NCI-H187 (cell line): ENCODE measurements at places on chromosomes 5 and 9.

- no peak for DNase-seq
Observed at GRCh38 chr9:86549920-86550319, 195.7 kb upstream of the TUT7 start.

DNA sequence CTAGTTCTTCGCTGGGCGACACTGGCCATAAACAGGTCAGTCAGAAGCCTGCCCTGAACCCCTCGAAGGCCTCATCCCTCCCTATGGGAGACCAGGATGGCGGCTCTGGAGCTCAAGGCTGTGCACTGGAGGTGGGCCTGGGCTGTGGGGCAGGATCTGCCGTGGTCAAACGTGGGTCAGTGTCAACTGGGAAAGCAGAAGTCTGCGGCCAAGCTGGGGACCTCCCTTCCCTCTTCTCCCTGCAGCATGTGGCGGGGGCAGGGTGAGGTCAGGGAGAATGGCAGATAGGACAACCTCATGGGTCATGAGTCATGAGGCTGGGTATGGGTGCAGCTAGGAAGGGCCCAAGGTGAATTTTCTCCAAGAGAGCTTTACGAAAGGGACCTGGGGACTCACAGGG, 132.9 kb downstream of the RXRA start:
- DNase-seq: no peak

- no peak for DNase-seq
Observed at GRCh38 chr5:111641533-111642233, 115.3 kb downstream of the NREP start.

DNA sequence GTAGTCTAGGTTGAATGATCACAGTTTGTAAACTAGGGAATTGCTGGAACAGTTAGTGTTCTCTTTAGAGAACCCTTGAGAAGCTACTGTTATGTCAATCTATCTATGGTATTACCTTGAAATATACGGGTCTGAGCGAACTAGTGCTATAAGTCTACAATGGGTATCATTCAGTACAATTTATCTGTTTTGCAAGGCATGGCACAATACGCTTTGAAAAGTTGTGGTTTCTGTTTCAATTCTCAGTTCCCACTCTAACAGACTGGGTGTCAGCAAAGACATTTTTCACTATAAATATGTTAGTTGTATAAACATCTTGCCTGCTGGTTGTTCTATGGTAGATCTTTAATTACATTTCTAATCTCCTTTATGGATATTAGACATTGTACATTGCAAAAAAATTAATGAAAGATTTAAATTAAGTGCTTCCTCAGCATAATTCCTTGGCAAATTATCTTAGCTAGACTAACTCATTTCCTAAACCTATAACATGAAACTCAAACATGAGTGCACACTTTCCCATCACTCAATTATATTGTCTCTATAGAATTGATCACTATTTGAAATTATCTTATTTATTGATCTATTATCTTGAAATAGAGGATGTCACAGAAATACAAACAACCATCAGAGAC, 24.9 kb upstream of the SLCO6A1 start:
- no peak for DNase-seq

- DNase-seq: no peak
Observed at GRCh38 chr9:87498811-87499360, 1.2 kb downstream of the DAPK1 start.

DNA sequence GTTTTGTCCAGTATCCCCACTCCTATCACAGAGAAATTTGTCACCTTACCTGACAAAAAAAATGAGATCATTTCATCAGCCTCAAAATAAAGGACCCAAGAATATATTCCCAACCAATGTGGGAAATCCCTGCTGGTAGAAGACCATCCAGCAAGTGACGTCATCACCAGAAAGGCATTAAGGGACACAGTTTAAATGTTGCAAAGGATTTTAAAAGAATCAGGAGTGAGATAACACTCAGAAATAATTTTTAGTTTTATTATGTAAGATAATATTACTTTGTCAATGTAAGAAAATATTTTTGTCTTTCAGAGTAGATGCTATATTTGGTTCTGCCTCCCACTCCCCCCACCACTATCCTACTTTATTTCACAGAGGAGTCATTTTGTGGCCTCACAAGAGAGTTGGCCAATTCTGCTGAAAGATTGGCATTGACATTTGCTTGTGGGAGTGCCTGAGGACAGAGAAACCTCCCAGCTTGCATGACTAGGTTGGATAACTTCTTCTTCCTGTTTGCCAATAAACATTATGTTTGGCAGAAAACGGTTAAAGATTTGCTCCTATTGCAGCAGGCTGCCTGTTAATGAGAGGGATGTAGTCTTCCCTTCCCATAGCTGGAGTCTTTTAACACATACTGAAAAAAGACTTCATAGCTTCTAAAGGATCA, 288.6 kb upstream of the DAB2 start:
- no peak for DNase-seq

DNA sequence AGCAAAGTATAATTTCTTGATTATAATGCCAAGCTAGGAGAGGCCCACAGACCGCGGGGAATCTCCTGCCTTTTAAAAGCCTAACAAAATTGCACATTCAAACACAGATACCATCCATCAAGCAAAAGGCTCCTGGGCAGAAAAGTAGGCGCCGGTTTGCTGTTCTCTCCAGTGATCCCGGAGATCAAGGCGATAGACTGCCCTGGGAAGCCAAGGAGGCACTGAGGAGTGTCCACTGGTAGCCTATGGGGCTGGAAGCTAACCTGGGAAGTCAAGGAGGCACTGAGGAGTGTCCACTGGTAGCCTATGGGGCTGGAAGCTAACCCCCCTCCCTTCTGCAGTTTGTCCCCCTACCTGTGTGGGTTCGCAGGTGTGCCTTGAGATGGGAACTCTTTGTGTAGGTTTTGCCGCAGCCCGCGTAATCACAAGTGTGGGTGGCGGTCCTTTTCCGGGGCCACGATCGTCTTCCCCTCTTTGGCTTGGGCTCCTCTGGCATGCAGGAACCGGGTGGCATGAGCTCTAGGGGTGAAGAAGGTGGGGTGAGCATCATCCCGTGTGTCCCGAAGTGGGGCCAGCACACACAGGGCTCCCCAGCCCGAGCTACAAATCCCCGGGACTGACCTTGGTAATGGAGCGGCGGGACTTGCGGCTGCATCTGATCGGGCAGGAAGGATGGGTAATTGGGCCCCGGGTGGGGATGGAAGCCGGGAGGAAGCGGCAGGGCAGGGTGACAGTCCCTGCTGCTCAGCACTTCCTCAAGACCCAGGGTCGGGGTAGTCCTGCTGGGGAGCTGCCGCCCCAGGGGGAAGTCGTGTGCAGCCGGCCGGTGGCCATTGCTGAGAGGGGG, 2.7 kb downstream of the KLF4 start:
- DNase-seq: no peak

- no peak for DNase-seq
Observed at GRCh38 chr9:109072133-109072692, 47.5 kb downstream of the TMEM245 start.

GRCh38 chr5:119037496-119038215, 33.2 kb upstream of the DMXL1 start:
- no peak for DNase-seq

DNA sequence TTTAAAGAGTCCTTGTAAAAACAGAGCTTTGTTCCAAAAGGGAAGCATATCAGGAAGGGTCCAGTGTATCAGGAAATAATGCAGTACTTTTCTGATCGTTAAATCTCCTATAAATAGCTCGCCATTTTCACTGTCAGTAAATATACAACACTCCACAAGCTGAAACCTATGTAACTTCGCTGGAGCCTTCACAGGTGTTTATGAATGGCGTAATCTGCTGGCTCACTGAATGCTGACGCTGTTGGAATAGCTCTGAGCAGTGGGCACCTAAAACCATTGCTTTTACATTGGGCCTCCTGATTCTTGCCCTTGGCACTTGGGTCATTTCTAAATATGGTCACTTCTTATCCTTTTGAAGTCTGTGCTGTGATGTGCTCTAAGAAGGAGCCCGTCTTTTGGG, 4.3 kb downstream of the SHC3 start:
- DNase-seq: no peak

- DNase-seq: no peak
Observed at GRCh38 chr9:79768194-79768593, 196.4 kb downstream of the TLE4 start.

DNA sequence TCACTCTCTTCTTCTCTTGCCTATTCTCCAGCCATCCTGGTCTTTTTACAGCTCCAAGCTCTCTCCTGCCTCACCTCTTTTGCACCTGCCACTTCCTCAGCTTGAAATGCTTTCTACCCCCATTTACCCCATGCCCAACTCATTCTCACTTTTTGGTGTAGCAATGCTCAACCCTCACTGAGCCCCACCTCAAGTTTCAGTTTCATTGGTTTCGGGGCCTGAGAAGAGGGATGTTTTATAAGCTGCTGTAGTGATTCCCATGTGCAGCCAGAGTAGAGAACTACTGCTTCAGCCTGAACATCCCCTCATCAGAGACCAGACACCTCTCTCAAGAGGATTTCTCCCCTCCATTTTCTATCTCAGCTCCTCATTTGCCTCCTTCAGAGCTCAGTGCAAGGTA, 45.2 kb upstream of the FYB1 start:
- DNase-seq: no peak

GRCh38 chr5:157670662-157671591, at the start of gene C5orf52:
TSS of gene C5orf52 (plus strand) at chr5:157671533. CDS start at chr5:157671615, 82 bp downstream.
- no peak for DNase-seq

GRCh38 chr5:148690945-148691344, 36.6 kb upstream of the HTR4 start:
- DNase-seq: no peak

DNA sequence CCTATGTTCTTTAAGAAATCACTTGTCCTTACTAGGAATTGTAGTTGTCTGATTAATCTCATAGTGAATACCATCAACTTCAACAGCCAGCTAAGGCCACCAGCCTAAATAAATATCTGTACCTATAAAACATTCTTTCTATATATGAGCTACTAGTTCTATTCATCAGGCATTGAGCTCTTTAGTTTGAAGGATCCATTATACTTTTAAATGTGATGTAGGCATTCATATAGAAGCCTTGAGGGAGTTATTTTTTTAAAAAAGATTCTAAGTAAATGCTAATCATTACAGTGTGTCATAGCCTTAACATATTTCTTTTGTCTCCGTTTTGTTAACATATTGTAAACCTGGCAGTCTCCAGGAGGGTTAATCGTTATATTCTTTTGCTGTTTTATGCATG, 838.3 kb downstream of the PTPRD start:
- DNase-seq: no peak

DNA sequence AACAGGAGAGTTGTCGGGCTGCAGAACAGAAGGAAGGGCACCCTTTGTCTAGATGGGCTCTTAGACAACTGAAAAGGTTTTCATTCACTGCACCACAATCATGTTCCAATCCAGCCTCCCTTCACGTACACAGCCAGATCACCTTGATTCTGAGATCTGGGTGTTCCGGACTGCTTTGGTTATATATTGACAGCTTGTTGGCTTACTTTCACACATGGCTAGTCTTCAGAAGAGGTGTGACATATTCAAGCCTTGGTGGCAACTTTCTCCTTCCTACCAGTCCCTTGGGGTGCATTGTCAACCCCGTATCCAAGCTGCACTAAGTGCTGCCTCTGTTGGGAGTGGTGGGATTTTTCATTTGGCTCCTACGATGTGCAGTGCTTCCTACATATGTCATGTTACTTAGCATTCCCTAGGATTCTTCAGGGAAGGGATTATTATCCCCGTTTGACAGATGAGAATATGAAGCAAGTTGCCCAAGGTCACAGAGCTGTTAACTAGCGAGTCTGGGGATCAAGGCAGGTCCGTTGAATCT, 100.6 kb downstream of the LIFR start:
- DNase-seq: no peak

DNA sequence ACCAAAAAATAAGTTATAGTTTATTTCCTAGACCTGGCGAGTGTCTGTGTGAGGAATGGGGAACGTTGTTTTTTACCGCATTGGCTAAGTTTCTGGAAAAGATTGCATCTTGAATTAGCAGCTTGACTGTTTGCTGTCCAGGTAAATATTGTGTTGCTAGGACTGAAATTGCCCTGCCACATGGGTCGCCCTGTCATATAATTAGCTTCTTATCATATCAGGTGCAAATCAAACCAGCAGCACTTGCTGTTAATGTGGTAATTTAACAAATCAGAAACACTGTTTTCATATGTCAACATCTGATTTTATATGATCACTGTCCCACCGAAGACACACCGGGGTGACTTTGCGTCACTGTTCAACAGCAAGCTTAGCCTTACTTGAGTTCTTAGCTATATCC, 63.7 kb upstream of the ZNF622 start:
- no peak for DNase-seq

DNA sequence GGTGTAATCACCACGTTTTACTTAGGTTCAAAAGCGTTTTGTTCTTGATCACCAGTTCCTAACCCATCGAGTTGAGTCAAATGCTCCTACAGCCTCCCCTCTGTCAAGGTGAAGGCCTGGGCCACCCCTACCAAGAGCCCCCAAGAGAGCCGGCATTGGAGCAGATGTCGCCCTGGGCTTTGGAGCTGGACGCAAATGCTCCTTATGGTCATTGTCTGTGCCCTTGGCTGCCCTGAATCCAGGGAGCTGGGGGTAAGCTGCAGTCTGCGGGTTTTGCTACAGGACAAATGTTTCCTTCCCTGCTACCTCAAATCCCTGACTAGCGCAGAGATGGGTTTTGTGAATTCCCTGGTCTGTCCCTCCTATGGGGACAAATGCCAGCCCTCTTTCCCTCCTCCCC, 4.9 kb downstream of the RNF183 start:
- no peak for DNase-seq

DNA sequence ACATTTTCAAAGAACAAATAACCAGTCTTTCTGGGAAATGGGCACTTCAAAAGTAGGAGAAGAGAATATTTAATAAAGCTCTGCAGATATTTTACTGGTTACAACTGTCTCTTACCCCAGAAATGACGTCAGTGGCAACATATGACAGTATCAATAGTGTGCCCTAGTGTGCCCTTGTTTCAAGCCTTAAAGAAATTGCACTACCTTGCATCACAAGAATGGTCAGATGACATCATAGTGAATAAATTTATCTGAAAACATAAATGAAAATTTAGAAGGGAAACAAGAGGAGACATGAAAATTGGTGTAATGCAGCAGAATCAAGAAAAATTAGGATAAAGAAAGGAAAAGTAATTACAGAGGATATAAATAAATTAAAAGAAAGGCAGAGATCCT, 176.7 kb downstream of the GNAQ start:
- no peak for DNase-seq

DNA sequence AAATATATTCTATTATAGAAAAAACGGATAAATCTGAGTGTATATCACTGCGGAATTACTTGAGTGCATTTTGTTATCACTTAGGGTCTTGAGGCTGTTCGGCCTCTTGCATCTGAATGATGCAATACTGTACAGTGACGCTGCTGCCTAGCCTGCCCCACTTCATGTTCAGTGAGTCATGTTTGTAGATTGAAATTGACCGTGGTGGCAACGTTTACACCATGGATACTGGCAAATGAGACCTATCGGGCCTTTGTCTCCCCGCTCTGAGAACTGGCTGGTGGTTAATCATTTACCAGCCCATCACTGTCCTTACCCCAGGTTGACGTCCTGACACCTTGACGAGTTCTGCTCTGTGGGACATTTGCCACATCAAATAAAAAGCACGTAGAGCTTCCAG, 510.1 kb upstream of the ADAMTS16 start:
- no peak for DNase-seq

GRCh38 chr9:131622523-131622922, 77.2 kb downstream of the PRRT1B start:
- DNase-seq: no peak
